ENCODE measurements at places on chromosomes 12 and 14.

- DNase-seq: peak; percentile 23
Measured at GRCh38 chr14:80584744-80585505, 356.6 kb downstream of the CEP128 start.

DNA sequence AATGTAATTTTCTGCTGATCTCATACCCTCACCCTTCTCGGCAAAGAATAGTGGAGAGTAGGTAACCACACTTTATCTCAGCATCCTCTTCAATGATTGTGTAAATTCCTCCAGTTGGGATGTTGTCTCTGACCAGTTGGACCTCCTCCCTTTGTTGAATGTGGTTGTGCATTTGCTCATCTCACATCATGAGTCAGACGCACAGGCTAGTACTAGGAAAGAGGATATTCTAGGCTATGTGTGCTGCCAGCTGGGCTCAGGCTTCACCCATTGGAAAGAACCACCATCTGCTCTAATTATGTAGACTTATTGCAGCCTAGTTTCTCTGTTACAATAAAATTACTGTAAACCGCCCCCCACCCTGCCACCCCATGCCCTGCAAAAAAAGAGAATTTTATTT lies 90.3 kb downstream of the LMO3 start:
- no peak for DNase-seq

DNA sequence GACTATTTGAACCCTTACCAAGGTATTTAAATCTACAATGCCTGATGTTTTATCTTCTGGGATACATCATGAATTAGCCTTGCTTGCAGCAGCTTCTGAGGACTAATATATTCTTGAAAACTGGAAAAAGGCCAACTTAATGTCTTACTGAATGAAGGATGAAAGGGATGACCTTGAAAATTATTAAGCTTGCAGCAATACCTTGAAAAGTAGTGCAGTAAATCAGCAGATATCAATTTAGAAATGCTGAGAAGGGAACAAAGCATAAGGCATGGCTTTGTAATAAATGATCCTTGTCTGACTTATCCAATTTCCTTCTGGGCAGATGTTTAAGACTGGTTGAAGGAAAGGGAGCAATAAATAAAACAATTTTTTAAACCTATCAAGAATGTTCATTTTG lies 37.3 kb upstream of the FERMT2 start:
- no peak for DNase-seq

- no peak for DNase-seq
Measured at GRCh38 chr14:29930283-29930682, 2.6 kb upstream of the PRKD1 start.

DNA sequence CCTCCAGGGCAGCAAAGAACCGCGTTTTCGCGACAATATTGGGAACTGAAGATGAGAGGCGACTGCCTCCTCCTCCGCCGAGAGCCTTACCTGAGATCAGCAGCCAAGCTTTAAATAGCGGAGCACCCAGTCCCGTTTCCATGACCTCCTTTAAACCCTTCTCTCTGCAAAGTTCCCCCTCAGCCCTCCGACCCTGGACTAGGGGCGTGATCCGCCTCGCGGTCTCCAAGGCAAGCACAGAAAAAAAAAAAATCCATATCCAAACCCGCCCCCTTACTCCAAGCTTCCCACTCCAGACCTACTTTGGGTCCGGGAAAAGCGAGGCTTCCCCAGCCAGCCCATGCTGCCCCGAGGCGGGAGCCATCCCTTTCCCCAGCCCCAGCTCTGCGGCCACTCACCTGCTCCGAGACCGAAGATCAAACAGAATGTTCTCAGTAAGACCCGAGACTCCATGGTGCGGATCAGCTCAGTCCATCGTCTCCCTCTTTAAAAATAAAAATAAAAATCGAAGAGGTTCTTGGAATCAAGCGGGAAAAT lies 630 bp downstream of the NELL2 start:
- DNase-seq: no peak

- DNase-seq: peak; percentile 63
Measured at GRCh38 chr12:118055865-118056773, 4.9 kb downstream of the WSB2 start.
